ENCODE measurements at places on chromosomes 16 and 17.
A peak's percentile ranks its signal among the peaks of the same experiment; 100 is the strongest.

DNA sequence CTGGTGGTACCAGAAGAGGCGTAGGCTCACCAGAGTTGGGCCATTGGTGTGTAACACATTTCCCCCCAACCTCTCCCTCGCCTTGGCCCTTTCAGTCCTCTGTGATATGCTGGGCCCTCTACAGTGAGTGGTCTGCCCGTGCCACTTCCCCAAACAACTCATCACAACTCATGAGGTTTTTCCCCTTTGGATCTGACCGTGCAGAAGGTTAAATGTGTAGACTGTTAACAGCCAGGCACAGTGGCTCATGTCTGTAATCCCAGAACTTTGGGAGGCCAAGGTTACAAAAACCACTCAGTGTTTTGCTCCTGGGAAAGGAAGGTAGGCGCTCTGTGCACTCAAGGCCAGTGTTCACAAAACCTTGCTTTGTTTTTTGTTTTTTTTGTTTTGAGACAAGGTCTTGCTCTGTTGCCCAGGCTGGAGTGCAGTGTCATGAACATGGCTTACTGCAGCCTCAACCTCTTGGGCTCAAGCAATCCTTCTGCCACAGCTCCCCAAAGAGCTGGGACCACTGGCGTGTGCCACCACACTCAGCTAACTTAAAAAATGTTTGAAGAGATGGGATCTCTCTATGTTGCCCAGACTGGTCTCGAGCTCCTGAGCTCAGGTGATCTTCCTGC is 11.3 kb upstream of the CYB5B start:
- no peak for DNase-seq

- no peak for DNase-seq
Observed at GRCh38 chr16:83932955-83933673, 19.9 kb upstream of the OSGIN1 start.

GRCh38 chr17:2776589-2777241 is 19.5 kb upstream of the RAP1GAP2 start:
- DNase-seq = no peak

- no peak for DNase-seq
Observed at GRCh38 chr16:8826278-8826879, 28.7 kb downstream of the PMM2 start.

DNA sequence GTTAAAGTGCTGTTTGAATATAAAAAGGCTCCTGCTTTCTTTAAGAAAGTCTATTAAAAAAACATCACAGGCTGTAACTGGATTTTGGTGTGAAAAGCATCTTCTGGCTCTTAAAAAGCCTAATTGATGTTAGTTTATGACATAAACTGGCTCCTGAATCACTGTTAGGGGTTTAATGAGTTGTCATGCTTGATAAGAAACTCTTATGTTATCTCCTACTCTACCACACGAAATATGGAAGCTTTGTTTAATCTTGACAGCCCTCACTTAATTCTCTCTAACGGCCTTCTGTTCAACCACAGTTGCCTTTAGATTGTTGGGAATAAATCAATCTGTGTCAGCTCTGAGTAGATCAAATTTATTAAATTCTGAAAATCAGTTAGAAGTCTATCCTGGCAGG is 51.5 kb downstream of the CPPED1 start:
- DNase-seq = no peak

GRCh38 chr17:74875155-74875976 is 2.6 kb upstream of the FDXR start:
- no peak for DNase-seq

- DNase-seq = no peak
Observed at GRCh38 chr16:72427051-72427782, 255.3 kb upstream of the PMFBP1 start.

DNA sequence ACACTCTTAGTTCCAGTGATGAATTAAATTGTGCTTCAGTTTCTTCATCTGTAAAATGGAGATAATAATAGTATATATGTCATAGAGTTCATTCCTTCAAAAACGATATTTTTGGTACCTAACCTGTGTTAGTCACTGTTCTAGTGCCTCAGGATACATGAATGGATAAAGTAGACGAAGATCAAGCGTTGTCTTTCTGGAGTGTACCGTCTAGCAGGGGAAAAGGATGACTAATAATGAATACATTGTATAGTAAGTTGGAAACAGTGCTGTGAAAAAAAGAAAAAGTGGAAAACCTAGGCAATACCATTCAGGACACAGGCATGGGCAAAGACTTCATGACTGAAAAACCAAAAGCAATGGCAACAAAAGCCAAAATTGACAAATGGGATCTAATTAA is 8.6 kb downstream of the KRT10 start:
- DNase-seq = peak; percentile 4

GRCh38 chr16:31842864-31843263 is 30.7 kb upstream of the ZNF267 start:
- DNase-seq = no peak

- DNase-seq = no peak
Observed at GRCh38 chr16:89472711-89473075, 17.7 kb downstream of the ANKRD11 start.

GRCh38 chr16:57893559-57894389 is 77.2 kb downstream of the CNGB1 start:
- peak; percentile 43 for DNase-seq

- DNase-seq = peak; percentile 15
Observed at GRCh38 chr17:16942141-16943031, 29.5 kb downstream of the TNFRSF13B start.

- DNase-seq = no peak
Observed at GRCh38 chr17:49130891-49131290, 1.7 kb upstream of the B4GALNT2 start.

DNA sequence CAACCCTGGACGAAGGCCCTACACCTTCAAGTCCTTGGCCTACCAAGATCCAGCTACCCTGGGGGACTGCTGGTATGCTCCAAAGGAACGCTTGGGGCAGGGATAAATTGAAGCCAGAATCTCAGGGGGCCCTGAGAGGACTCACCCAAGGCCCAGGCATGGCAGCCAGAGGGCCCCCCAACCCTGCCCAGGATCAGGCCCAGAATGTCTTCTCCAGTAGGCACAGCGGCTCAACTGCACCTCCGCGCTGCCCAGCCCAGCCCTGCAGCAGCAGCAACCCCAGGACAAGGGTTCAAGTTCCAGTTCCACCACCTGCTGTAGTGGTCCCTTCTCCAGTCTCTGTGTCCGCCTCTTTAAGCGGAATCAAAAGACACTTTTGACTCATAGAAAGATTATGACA is 2.2 kb downstream of the TFAP4 start:
- DNase-seq = no peak

GRCh38 chr17:77523540-77523939 is 382.8 kb downstream of the SEC14L1 start:
- DNase-seq = no peak

DNA sequence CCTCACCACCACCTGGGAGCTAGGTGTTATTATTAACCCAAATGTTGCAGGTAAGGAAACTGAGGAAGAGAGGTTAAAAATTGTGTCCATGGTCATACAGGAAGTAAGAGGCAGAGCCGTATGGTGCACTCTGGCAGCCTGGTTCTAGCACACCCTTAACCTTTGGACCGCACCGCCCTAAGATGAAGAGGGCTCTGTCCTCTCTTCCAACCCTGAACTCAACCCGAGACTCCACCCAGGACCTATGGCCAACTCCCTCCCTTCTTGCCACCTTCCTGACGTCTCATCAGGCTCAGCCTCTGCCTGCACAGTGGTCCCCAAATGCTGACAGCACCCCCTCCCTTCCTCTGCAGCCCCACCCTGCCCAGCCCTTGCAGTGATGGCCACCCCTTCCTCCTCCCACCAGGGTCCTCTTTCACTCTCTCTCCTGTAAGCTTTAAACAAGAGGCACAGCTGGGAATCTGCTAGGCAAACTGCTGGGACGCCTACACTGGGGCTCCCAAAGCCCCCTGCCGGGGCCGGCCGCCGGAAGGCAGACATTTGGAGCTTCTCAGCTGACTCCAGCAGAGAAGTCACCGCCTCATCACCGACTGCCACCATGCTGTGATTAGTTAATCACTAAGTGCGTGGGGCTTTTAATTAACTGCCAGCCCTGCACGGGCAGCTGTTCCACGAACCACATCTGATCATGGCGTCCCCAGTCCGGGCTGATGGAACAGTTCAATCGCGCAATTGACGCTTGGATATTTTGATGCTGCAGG is 16.7 kb upstream of the C16orf78 start:
- DNase-seq = no peak

GRCh38 chr17:42518755-42519545 is 17.1 kb upstream of the NAGLU start:
- DNase-seq = peak; percentile 63

DNA sequence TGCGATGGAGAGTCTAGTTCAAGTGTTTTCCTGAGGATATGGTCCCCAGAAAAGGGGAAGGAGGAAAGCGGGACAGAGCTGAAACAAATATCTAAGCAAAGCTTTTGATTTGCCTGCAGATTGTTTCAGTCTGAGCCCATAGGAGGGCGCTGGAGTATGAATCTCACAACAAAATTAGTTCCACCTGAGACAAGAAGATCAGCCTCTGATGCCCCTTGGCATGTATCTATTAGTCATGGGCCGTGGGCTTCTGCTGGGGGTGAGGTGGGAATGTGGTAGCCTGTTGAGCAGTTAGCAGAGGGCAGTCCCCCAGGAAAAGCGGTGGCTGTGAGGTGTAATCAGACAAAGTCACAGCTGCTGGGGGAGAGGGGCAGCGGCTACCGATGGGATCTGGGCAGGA is 446.9 kb downstream of the CA10 start:
- no peak for DNase-seq

DNA sequence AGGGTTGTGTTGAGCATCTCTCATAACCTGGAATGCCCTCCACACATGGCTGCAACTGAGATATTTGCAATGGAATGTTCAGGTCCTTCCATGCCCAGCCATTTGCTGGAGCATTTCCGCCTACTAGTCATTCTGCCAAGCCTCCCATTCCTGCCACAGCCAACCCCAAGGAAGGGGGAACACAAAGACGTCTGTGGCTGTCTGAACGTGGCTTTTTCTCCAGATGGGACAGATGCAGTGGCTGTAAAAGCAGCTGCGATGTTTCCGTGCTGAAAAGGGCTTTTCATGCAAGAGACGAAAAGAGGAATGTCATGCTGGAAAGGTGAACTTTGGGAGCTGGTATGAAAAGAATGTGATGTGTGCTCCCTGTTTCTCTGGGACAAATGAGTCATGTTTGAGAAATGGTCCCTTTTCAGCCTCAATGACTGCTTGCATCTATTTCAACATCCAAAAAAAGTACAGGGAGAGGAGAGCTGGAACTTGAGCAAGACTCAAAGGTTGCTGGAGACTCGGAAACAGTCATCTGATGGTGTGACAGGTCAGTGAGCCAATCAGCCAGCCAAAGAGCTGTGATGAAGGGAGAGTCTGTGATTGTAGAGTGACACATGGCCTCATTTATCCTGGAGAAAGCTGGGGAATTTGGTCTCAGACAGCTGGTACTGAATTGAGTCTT is 208.9 kb downstream of the SHISA9 start:
- DNase-seq = peak; percentile 11

DNA sequence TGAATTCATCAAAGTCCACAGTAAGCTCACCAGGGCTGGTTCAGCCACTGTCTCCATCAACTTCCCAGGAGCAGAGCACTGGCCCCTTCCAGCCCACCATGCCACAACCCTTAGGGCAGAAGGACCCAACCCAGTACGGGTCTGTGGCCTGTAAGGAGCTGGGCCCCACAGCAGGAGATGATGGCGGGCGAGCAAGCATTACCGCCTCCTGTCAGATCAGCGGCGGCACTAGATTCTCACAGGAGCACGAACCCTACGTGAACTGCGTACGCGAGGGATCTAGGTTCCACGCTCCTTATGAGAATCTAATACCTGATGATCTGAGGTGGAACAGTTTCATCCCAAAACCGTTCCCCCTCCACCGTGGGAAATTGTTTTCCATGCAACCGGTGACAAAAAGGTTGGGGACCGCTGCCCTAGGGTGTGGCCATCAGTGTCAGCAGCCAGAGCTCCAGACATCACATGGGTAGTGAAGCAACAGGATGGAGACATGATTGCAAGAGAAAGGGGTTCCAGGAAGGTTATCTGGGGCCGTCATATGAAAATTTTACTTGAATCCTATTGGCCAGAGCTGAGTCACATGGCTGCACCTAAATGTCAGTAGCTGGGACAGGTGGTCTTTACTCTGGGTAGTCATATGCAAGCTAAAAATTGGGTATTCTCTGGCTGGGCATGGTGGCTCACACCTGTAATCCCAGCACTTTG is 12.4 kb upstream of the SLC25A19 start:
- no peak for DNase-seq

GRCh38 chr17:58268326-58268725 is 12.4 kb downstream of the MPO start:
- DNase-seq = no peak

- DNase-seq = no peak
Observed at GRCh38 chr17:39009581-39010001, 42.4 kb upstream of the FBXO47 start.

- no peak for DNase-seq
Observed at GRCh38 chr17:82748756-82749155, 3.1 kb upstream of the TBCD start.

DNA sequence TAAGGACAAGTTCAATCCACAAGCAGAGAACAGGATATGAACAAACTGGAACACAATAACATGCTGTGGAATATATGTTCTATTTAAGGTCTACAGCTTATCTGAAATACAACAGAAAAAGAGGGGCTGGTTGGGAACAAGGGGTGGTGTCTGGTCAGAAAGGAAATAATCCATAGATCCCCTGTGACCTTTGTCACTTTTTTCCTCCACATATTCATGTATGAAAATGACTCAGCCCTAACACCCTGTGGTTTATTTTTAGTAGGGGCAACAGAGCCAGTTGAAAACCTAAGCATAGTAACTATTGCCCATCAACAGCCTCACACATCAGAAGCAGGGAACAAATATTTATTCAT is 12.3 kb upstream of the SPAG9 start:
- DNase-seq = peak; percentile 18

DNA sequence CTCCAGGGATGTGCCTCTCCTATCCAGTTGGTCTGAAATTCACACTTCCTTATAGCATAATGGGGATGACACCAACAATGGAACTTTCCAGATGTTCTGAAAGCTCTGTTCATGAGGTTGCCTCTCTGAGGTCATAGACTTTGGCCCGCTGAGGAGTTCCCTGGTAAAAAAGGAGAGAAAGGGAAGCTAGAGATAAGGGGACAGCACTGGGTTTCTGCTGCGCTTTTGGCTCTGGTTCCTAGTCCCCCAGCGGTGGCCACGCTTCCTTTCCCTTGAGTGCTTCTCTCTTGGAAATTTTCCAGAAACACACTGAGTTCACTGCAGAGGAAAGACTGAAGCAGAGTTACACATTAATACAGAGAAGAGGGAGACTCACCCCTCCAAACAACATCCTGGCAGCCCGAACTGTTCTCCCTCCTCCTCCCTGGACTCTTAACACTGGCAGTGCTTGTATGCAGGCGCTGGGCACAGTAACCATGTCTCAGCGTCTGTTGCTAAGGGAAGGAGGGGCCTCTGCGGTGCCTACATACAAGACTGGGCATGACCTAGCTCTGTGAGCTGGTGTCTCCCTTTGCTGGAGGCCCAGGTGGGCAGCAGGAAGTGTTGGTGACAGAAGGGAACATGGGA is at the start of gene DNAH3:
DNAH3 (minus strand) TSS at position 472 of the 627 bp plus-strand sequence. CDS start 527 bp downstream, outside the sequence.
- DNase-seq = peak; percentile 10

DNA sequence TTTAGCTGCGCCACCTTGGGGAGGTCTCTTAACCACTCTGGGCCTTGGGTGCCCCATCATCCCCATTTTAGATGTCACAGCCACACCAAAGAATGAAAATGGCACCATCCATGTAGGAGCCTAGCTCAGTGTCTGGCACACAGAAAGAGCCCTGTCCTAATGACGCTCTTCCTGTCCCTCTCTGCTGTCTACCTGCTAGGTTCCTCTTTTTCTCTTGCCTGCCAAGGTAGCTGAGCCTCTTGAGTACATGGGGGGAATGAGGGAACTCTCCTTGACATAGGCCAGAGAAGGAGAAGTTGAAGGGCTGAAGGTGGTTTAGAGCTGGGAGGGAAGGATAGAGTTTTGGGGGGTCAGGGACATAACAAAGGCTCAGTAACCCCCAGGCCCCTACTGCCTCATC is 1.8 kb downstream of the RUNDC3A start:
- no peak for DNase-seq

- no peak for DNase-seq
Observed at GRCh38 chr16:89122322-89122851, 28.7 kb downstream of the ACSF3 start.
